GM03348 (cell line): ENCODE measurements at places on chromosomes 2 and 18.

- DNase-seq, result no peak
Measured at GRCh38 chr2:46325182-46325928, 28.1 kb downstream of the EPAS1 start.

GRCh38 chr2:8803658-8804379 is 33.6 kb downstream of the KIDINS220 start:
- peak; percentile 49 for DNase-seq

- no peak for DNase-seq
Measured at GRCh38 chr2:239789711-239790110, 235.4 kb downstream of the NDUFA10 start.

DNA sequence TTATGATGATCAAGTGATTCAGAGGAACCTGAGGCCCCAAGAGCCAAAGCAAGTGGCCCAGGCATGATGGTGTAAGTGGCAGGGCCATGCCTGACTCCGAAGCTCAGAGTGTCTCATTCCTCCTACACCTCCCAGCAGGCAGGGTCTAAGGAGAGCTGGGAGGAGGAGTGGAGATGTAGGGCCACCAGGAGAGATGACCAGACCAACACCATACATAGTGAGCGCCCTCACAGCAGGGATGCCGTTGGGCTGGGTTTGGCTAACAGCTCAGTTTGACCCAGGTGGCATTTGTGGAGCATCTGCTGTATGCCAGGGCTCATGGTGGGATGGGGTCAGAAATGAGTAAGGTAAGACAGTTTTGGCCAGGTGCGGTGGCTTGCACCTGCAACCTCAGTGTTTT is 80.7 kb downstream of the MARCO start:
- DNase-seq, result peak; percentile 1

DNA sequence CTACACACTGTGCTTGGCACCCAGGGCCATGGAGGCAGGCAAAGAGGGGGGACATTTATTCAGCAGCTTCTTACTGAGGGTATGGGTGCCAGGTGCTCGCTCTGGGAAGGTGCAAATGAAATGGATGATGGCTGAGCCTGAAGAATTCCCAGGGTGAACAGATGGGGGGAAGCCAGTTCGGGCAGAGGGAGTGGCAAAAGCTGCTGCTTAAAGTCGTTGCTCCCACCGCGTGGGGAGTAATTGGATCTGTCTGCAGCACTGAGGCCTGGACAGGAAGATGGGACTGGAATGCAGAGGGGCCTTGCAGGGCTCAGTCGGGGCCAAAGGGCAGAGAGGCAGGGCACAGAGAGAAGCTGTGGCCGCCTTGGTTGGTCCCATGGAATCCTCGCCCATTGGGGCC is 51.2 kb downstream of the NEDD4L start:
- no peak for DNase-seq

- DNase-seq, result no peak
Measured at GRCh38 chr2:43482961-43483360, 112.9 kb downstream of the THADA start.

- no peak for DNase-seq
Measured at GRCh38 chr2:73969356-73969755, 15.4 kb upstream of the TET3 start.

DNA sequence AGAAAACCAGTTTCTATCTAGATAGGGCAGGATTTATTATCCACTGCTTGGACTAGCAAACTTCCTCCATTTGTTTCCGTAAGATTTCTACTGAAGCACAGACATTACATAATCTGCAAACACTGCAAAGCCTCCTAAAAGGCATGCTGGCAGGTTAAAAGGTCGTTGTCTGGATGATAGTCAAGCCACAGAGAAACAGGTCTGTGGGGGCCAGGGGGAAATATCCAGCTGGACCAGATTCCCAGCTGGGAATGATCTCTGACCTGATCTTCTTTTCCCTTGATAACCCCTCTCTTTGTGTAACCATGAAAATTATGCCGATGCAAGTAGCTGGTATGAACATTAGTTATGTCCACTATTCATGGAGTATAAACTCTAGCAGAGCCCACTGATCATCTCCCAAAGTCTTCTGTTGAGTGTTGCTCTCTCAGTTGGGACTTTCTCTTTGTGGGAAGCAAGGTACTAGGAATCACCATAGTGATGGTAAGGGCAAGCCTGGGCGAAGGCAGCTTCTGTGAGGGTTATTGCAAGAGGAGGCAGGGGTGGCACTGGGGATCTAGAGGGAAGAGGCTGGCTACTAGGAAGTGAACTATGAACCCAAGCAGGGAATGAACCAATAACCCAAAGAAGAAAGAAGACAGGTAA is 61.3 kb downstream of the GDF7 start:
- DNase-seq, result no peak

GRCh38 chr2:65018141-65018582 is 29.0 kb downstream of the SLC1A4 start:
- DNase-seq, result no peak

DNA sequence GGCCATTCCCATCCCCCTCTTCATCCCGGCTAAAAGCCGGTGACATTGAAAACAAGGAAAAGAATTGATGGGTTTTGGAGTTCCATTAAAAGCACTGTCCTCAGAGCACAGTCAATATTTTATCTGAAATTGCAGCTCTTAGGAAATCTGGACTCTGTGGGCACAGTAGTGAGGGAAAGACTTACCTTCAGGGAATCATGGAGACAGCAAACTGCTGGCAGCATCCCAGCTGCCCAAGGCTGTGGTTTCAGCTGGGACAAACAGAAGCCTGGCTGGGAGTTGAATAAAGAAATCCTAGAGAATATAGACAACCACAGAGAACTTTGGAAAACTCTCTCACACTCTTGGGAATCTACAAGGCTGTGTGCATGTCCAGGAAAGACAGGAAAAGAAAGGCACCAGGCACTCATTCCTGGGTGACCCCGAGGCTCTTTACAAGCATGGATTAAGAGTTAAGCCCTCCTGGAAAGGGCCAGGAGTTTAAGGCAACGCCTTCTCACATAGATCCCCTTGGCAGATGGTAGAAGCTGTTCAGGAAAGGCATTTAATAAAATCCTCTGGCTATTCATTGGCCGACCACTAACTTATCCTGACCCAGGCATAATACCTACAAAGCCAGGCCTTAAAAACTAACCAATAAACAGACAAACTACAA is 255.1 kb downstream of the MYT1L start:
- DNase-seq, result no peak

DNA sequence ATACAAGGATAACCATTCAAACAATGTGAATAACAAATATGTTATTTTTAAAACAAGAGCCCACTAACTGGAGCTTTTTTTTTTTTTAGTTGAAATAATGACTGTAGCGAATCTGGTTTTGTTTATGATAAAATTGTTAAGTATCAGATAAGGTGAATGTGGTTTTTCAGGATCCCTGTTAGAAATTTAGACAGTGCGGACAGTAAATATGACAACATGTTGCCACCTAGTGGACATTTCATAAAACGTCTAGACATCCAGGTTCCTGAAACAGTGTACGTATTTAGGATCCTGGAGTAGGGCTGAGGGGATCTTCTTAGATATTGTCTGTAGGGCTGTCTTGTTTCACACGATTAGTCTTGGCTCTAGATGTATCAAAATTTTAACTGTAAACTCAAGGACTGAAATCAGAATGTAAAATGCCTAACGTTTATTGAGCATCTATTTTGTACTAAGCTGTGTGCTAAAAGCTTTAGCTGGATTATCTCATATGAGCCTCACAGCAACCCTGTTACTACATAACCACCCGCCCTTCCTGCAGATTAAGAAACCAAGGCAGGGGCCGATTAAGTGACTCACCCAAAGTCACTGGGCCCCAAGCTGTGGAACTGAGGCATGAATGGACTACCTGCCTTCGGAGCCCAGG is 23.9 kb upstream of the CCDC68 start:
- DNase-seq, result peak; percentile 70

DNA sequence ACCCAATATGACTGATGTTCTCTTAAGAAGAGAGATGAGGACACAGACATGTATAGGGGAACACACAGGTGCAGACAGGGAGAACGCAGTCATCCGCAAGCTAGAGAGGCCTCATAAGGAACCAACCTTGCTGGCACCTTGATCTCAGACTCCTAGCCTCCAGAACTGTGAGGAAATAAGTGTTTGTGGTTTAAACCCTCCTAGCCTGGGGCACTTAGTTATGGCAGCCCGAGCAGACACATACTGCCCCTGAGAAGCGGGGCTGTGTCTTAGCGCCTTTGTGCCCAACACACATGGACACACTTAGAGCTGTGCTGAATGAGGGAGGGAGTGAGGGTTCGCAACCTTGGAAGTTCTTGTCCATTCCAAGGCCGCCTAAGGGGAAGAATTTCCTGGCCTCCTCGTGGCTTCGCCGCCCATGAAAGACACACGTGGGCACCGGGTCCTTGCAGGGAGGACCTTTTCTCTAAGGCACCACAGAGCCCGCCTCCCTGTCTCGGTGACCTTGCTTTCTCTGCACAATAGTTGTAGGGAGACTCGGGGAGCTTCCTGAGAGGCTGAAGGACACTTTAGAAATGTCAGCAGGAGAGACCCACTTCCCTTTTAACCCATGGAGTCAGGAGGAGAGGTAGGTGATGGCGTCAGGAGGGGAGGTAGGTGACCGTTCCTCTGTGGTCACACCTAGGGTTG is 224.5 kb upstream of the HDAC4 start:
- no peak for DNase-seq

DNA sequence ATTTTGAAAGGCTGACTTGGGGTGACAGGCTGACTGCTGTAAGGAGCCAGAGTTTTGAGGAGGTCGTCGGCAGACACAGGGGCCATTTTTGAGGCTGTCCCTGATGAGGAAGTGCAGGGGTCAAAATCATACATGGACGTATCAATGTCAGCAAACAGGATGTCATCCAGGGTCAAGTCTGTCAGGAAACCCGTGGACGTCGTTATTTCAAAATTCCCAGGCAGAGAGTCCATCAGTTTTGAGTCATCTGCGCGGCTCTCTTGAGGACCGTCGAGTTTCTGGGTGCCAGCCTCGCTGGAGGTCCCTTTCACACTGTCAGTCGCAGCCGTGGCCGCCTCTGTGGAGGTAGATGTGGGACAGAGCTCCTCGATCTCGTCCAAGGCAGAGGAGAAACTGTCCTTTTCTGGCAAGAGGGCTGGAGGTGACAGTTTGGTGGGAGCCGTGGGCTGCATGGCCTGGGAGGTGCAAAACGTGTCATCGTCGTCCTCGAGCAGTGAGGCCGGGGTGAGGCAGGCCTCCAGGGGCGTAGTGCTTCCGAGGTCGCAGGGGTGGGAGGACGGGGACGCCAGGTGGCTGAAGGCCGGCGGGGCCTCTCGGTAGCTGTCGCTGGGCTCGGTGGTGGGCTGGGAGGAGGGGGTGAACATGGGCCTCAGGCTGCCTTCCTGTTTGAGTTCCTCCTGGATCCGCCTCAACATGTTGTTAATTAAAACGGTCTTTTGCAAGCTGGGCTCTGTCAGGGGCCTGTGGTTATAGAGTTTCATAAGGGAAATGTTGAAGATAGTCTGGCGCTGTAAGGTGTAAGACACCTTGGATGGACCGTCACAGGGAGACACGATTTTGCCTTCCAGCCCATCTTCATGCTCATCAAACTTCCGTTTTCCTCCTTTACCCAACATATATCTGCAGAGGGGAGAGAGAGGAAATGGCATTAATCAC is 17.5 kb downstream of the SERTAD2 start:
- DNase-seq, result no peak

- no peak for DNase-seq
Measured at GRCh38 chr2:85071096-85071495, 62.1 kb upstream of the TCF7L1 start.

DNA sequence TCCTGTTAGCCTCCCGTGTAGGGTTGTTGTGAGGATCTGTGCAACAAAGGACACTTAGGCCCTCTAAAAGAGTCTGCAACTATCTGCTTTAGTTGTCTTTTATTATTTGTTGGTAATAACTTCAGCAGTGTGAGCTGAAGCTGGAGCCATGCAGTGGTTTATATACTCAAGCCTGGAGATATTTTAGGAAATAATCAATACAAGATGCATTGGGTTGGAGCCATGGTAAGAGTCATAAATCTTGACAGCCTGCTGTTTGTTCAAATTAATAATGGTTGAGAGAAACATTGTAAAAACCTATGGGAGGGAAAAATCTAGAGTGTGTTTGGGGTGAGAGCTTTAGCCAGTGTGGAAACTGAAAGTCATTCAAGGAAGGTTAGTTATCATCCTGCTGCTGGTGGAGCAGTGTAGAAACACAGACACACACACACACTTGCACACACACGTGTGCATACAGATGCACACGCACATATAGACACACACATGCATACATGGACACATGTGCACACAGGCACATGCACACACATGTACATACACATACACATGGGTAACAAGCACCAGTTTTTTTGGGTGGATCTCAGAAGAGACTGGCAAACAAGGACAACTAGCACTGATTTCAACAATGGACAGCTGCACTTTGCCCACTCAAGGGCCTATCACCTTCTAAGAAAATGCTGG is 51.0 kb downstream of the ACOXL start:
- DNase-seq, result no peak

- peak; percentile 11 for DNase-seq
Measured at GRCh38 chr2:102520009-102520408, 47.0 kb downstream of the SLC9A4 start.

- DNase-seq, result no peak
Measured at GRCh38 chr2:173414823-173415322, 60.2 kb downstream of the CDCA7 start.

DNA sequence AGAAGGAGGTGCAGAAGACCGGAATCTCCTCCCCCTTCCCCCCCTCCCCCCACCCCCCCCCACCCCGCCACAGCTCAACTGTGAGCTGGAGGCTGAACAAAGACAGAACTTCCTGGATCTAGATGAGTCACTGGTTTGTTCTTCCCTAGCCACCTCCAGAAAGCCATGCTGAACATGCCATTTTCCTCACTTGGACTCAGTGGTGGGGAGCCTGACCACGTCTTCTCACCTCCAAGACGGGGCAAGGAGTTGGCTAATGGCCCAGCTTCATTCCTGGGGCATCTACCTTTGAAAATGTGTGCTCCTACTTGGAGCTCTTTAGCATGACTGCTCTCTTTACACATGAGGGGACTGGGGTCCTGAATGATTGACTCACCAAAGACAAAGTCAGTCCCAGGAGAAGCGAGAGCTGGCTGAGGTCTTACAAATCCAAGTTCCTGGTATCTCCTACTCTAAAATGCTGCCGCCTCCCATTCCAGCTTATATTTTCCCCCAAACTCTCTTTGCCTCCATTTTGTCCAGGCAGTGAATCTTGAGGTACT is 22.6 kb upstream of the FZD5 start:
- DNase-seq, result peak; percentile 78

DNA sequence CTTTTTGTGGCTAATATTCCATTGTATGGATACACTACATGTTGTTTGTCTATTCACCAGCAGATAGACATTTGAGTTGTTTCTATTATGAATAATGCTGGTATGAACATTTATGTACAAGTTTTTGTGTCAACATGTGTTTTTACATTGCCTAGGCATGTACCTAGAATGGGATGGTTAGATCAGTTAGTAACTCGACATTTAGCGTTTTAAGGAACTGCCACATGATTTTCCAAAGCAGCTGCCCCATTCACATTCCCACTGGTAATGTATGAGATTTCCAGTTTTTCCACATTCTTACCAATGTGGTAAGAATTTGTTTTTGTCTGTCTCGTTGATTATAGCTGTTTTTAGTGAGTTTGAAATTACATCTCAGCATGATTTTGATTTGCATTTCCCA is 112.8 kb downstream of the FHOD3 start:
- no peak for DNase-seq
